ENCODE measurements at places on chromosomes 6 and 20. TPM values are rescaled to one million over a fixed set of nuclear protein-coding genes. Genes with fewer than 3 reads are reported as not detected.

DNA sequence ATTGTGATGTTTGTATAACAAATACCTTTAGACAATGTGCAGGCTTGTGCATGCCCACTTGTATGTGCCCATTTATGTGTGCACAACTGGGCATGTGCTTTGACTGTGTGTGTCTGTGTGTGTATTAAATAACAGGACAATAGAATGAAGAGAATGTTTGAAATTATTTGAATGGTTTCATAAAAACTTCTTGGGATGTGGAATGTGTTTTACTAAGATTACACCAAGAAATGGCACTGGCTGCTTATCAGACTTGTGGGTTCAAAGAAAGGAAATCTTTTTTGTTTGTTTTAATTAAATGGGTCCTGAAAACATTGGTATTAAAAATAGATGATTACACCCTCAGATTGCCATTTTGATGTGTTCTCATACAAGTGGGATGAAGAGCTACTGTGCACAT lies 191.6 kb upstream of the CCN2 start:
- no peak for DNase-seq

GRCh38 chr6:160106701-160107100 lies 14.9 kb upstream of the SLC22A1 start:
- DNase-seq: no peak

GRCh38 chr20:17505636-17506517 lies 25.3 kb downstream of the BFSP1 start:
- no peak for DNase-seq

- no peak for DNase-seq
Observed at GRCh38 chr20:62924442-62925075, 1.7 kb downstream of the DIDO1 start.

- DNase-seq: peak; percentile 68
Observed at GRCh38 chr6:157597461-157598312, 216.7 kb downstream of the ZDHHC14 start.

PTK7 gene
- total RNA-seq: 13.6 TPM
